ENCODE measurements at places on chromosomes 6 and 20. TPM values are rescaled to one million over a fixed set of nuclear protein-coding genes. Genes with fewer than 3 reads are reported as not detected.
A peak's percentile ranks its signal among the peaks of the same experiment; 100 is the strongest.

Gene CNR1
- 9.3 TPM for total RNA-seq

DNA sequence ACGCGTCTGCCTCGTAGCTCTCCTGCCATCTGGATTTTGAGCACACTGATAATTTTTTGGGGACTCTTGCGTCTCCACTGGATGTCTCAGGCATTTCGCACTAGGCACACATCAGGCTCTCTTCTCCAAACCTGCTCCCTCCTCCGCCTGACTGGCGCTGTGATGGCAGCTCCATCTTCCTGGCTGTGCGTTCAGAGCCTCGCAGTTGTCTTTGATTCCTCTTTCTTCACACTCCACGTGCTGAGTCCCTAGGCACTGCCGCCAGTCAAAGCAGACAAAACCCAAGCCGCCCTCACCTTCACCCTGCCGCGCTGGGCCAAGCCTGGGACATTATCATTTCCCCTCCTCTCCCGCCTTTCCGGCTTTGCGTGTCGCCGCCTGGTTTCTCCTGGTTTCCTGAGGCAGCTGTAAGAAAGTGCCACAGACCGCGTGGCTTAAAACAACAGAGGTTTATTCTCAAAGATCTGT lies 778 bp downstream of the PSMG4 start:
- no peaks in the 10 kb centered on the region for H3K27me3 ChIP-seq
- H3K36me3 ChIP-seq, result peaks cover 5% of the 10 kb centered on the region
- H3K27ac ChIP-seq, result peak overlapping the region; percentile 25
- peaks cover 9% of the 10 kb centered on the region for H3K4me1 ChIP-seq
- peak; percentile 42 for DNase-seq

DNA sequence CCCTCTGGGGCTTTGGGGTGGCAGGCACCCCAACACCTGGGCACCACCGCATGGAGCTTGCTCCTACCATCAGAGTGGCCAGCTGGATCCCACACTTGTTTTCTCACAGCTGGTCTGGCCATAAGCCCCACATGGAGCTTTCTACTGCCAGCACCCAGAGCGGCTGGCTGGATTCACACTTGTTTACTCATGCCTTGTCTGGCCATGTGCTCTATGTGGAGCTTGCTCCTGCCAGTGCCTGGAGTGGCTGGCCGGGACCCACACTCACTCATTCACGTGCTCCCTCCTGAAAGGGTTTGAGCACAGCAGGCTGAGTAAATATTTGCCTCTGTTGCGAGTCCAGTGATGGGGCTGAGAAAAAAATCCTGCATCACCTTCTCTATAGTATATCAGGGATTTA lies 487.0 kb downstream of the CD109 start:
- H3K36me3 ChIP-seq, result no peaks in the 10 kb centered on the region
- no peak overlapping the region for H3K27ac ChIP-seq
- no peaks in the 10 kb centered on the region for H3K4me1 ChIP-seq
- no peak overlapping the region for H3K4me3 ChIP-seq
- DNase-seq, result no peak

- H3K4me3 ChIP-seq, result no peak overlapping the region
- peaks cover 6% of the 10 kb centered on the region for H3K27me3 ChIP-seq
- no peak for DNase-seq
- H3K27ac ChIP-seq, result no peak overlapping the region
- H3K36me3 ChIP-seq, result no peaks in the 10 kb centered on the region
These were observed 163.2 kb upstream of the ZNF337 start for GRCh38 chr20:25859649-25860530.

Data from SJCRH30 (cell line).